C1 segment of cervical spinal cord (tissue), 14 donors: ENCODE measurements at places on chromosomes 16 and 17.

GRCh38 chr17:59357929-59358328, 26.5 kb downstream of the YPEL2 start:
- no peak for DNase-seq

DNA sequence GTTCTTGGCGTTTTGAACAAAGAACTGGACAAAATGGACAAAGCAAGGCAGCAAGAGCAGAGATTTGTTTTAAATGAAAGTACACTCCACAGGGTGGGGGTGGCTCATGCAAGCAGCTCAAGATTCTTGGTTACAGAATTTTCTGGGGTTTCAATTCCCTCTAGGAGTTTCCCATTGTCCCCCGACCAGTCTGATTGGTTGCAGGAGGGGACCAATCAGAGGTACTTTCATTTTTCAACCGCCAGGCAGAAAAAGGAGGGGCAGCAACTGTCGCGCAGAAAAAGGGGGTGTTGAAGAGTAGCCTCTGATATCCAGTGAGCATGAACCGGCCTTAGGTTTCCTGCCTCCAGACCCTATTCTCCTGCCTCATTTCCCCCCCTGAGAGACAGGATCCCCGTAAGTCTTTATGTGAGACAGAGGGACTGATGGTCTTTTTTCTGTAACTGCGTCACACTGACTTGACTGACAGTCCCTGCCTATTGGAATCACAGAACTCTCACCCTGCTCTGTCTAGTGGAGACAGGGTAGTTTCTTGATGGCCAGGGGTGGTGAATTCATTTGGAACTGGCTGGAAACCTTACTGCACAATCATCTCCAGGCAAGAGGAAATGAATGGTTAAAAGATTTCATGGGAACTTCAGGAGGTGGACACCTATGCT, 59.4 kb upstream of the ALOX12 start:
- peak; percentile 28 for DNase-seq

DNA sequence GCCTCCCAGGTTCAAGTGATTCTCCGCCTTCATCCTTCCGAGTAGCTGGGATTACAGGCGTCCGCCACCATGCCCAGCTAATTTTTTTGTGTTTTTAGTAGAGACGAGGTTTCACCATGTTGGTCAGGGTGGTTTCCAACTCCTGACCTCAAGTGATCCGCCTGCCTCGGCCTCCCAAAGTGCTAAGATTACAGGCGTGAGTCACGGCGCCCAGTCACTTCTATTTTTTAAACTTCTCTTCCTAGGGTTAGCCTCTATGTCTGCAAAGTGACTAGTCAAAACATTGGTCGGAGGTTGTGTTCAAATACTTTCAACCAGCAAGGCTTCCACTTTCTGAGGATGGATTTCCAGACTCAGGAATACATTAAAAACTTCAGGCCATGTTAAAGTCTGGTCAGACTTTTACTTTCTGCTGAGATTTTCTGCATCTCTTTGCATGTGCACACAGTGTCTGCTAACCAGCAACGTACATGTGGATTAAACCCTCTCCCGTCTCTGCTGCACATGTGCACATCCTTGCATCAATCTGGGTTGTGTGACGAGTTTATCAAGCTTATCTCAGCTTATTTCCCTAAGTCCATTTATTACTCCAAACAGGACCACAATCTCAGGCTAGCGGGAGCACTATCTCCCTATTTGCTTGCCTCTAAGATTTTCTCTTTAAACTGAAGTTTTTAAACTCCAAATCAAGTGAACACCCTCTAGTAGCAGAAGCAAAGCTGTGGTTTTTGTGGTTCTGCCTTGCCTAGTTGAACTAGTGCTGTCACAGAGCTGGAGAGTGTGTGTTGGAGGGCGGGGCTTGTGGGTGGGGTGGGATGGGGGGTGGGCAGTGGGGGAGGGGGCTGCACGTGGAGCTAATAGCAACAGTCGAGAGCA, 525.2 kb upstream of the GOT2 start:
- no peak for DNase-seq

- DNase-seq: no peak
Measured at GRCh38 chr16:31435341-31436220, 7.0 kb downstream of the ZNF843 start.

DNA sequence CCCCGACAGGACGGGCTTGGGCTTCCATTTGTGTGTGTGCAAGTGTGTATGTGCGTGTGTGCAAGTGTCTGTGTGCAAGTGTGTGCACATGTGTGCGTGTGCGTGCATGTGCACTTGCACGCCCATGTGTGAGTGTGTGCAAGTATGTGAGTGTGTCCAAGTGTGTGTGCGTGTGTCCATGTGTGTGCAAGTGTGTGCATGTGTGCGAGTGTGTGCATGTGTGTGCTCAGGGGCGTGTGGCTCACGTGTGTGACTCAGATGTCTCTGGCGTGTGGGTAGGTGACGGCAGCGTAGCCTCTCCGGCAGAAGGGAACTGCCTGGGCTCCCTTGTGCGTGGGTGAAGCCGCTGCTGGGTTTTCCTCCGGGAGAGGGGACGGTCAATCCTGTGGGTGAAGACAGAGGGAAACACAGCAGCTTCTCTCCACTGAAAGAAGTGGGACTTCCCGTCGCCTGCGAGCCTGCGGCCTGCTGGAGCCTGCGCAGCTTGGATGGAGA, 23.1 kb upstream of the ITGAX start:
- DNase-seq: no peak

GRCh38 chr16:85148931-85149330, 36.7 kb upstream of the CIBAR2 start:
- DNase-seq: no peak

DNA sequence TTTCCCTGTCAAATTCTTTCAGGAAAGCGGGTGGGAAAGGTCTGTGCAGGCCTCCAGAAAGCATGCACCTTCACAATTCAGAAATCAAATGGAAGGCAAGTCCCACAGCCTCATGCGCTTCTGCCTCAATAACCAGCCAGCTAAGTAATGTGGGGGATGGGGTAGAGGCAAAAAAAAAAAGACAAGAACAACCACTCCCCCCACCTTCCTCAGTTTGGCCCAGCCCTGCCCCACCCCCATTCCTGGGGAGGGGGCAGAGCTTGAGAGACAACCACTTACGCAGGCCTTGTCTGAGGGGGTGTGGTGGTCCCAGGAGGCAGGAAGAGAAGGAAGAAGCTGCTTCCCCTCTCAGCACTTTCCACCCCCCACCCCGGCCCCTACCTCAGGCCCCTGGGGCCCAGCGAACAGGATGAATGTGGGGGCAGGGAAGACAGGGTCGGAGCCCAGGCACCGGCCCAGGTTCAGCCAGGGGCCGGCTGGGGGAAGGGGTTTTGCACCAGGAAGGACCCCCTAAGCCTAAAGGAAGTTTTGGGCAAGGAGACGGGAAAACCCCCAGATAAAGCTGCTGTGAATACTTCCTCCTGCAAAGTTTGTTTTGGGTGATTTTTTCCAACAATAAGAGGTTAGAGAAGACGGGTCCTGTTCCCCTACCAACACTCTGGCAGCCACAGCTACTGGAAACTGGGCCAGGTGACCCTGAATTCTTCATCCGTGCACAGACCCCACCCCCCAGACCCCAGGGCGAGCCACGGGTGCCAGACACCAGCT, 1.2 kb downstream of the JUP start:
- DNase-seq: no peak

DNA sequence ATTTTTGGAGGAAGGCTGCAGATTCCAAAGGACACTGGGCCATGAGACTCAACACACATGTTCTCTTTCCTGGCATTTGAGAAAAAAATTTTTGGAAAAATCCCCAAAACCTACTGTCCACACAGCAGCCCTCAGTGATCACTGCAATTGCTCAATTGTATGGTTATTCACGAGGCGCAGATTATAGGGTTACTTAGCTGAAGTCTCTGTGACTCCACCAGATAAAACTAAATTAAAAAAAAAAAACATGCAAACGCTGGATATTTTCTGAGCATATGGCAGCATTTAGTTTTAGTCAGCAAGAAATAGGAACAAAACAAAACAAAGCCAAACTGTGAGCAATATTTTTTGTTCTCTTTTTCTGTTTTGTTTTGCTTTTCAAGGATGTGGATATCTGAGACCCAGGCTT, 83.8 kb upstream of the FAM20A start:
- no peak for DNase-seq

- peak; percentile 10 for DNase-seq
Measured at GRCh38 chr16:85437166-85438052, 175.7 kb upstream of the GSE1 start.

- peak; percentile 20 for DNase-seq
Measured at GRCh38 chr16:74501484-74502478, 80.5 kb upstream of the CLEC18B start.

GRCh38 chr17:1941272-1942065, 83.7 kb downstream of the RTN4RL1 start:
- no peak for DNase-seq

- DNase-seq: no peak
Measured at GRCh38 chr17:63071797-63072196, 105.8 kb downstream of the TANC2 start.

DNA sequence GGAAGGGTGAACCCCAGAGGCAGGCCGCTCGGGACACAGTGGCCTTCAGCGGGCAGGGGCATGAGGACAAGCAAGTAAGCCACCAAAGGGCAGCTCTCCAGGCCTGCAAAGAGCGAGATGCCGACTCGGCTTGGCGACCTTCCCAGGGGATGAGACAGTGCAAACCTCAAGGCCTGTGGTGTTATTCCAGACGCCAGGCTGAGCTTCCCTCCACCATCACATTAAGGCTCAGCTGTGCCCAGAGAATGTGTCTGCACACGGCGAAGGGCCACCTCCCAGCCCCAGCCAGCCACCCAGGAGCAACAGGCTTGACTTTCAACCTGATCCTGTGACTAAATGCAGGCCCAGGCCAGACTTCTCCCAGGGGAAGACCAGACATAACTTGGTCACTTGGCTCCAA, 251.4 kb downstream of the SOX9 start:
- DNase-seq: no peak

- no peak for DNase-seq
Measured at GRCh38 chr17:57589151-57590034, 155.7 kb downstream of the CCDC182 start.

DNA sequence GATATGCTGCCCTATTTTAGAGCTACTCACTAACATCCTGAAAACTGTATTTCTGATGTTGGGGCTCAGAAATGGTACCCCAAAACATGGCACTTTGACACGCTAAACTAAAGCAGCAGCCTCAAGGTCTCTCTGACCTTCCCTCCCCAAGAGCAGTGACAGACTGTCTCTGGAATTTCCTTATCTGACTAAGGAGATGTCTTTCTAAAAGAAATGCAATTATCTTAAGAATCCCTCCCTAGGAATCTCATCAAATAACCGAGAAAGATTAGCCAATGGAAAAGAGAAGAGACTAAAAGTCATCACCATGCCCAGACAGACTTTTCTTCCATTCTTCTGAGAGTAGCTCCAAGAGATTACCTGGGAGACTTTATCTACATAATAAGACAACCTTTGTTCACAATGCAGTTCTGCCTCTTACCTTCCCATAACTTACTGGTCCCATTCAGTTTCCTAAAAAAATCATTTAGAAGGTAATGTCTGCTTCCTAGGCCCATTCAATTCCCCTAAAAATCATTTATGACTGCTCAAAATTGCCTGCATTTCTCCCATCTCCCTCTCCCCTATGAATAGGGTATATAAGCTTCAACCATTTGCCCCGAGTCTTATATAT, 123.9 kb downstream of the CPPED1 start:
- no peak for DNase-seq

GRCh38 chr16:75527825-75528299, 8.0 kb downstream of the CHST5 start:
- DNase-seq: no peak

DNA sequence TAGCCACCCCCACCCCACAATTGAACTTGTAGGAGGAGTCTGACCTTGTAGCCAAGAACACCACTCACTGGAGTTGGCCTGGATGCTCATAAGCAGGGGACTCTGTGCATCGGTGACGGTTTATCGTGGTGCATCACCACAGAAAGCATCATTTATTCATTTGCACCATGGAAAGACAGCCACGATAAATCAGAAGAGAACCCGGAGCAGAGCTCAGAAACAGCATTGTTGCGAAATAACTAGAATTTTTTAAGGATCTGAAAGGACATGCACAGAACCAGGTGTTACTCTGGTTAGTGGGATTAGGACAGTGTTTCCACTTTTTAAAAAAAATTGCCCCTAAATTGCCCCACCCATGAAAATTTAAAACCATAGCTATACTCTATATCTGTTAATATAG, 44.4 kb upstream of the IRX6 start:
- DNase-seq: no peak

DNA sequence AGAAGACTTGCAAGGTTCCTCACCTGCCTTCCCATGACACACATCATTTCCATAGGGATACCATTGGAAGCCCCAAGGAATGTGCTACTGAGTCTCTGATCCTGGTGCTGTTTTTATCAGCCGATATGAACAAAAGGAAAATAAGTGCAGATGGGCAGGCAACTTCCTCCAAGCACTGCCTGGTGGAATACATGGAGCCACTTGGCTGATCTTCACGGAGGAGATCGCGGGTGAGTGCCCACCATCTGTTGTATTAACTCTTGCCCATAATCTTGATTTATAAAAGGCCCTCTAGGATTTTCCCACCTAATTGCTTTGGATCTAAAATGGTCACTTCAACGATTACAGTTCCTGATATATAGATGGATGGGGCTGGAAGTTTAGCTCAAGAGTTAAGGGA, 24.7 kb upstream of the CDRT15 start:
- no peak for DNase-seq

- no peak for DNase-seq
Measured at GRCh38 chr16:371515-372301, 1.4 kb upstream of the MRPL28 start.

- no peak for DNase-seq
Measured at GRCh38 chr17:12896180-12896785, 107.0 kb downstream of the ARHGAP44 start.

- peak; percentile 36 for DNase-seq
Measured at GRCh38 chr16:75550211-75550662, 5.8 kb downstream of the TMEM231 start.

GRCh38 chr17:73393962-73394361, 82.2 kb upstream of the CDC42EP4 start:
- DNase-seq: no peak

- DNase-seq: peak; percentile 82
Measured at GRCh38 chr17:76544546-76545365, 4.9 kb downstream of the PRCD start.

- peak; percentile 38 for DNase-seq
Measured at GRCh38 chr16:10940501-10941079, 1.7 kb downstream of the DEXI start.

DNA sequence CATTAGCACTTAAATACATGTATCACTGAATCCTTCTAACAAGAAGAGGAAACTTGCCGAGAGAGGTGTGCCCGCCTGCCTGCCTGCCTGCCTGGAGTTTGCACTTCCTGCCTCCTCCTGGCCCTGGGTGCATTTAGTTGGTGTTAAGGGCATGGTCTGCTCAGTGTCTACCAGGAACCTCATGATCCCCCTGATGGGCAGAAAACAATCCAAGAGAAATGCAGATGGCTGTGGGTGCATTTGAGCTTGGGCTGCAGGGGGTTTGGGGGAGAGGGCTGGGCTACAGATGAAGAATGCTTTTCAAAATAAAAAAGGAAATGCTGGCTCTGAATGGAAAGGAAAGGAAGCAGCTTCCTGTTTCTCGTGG, 10.1 kb downstream of the KSR1 start:
- no peak for DNase-seq

- no peak for DNase-seq
Measured at GRCh38 chr16:86353148-86353547, 157.2 kb upstream of the FOXF1 start.

- no peak for DNase-seq
Measured at GRCh38 chr17:72193391-72194106, 72.7 kb downstream of the SOX9 start.

- no peak for DNase-seq
Measured at GRCh38 chr17:3954976-3955672, 9.1 kb downstream of the ATP2A3 start.
